ENCODE measurements at places on chromosomes 2 and 18.

DNA sequence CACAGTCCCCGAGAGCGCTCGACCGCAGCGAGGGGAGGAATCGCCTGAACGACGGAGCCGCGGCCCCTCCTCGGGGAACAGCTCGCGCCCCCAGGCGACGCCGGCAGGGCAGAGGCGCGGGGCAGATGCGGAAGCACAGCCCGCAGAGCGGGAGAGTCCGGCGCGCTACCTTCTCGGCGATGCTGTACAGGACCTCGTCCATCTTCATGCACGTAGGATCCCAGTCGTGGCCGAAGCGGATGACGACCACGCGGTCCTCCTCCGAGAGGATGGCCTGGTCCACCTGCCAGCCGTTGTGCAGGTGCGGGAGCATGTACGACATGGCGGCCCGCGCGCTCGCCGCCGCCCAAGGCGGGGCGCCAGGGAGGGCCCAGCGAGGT, 302 bp downstream of the TXNL4A start:
- DNase-seq: peak; percentile 51

- DNase-seq: no peak
These were observed 289.8 kb upstream of the PIK3C3 start for GRCh38 chr18:41665210-41665609.

GRCh38 chr2:16257322-16258028, 317.1 kb downstream of the MYCN start:
- no peak for DNase-seq

DNA sequence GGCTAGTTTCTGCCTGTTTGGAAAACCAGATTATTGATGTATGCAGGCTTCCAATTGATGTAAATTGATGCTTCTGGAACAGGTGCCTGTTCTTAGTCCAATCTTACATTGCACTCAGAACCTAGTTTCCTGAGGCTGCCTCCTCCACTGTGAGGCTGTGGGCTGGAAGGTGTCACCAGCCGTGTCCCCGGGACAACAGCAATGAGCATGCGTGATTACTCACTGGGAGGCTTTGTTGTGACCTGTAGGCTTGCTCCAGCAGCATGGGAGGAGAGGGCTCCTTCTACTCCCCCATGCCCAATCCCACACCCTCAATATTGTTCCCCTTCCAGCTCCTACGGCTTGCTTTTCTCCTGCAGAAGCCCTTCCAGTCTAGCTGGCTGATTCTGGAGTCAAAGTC, 11.1 kb downstream of the RSAD2 start:
- DNase-seq: no peak

- DNase-seq: no peak
These were observed 86.6 kb downstream of the LRP1B start for GRCh38 chr2:142044197-142044596.

GRCh38 chr2:239441261-239442078, 40.6 kb upstream of the HDAC4 start:
- no peak for DNase-seq

DNA sequence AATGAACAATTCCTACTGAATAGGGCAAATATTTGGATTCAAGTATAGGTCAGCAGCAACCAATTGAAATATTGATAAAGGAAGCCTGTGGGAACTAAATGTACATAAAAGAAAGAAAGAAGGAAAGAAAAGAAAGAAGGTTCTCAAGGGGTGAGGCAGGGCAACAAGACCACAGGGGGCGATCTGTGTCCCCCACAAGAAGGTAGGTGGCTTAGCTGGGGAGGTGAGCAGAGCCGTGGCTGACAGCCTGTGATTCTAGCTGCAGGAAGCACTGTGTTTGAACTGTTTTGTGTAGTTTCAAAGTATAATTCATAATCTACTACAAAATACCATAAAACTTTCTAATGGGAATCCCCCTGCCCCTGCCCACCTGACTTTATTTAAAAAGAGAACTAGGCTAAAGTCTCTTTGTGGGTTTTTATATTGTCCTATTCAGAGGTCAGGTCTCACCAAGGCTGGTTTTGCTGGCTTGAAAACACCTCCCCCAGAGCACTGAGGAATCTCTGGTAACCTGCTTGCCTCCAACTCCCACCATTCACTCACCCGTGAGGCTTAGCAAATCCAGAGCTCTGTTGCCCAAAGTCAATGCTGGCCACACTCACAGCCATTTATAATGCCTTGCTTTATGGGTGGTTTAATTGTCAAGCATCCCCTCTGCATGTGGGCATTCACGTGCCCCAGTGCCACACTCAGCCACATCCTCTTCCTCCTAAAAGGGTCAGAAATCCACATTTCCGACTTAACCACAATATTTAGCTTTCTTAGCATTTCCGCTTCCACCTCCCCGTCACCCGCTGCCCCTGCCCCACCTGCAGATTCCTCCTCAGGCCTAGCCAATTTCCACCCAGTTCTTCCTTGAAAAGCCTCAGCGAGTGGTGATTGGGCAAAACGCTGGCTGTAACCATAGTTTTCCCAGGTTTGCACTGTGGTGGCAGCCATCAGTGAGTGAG, 36.4 kb upstream of the LMAN1 start:
- no peak for DNase-seq

- DNase-seq: no peak
These were observed 140.2 kb downstream of the XIRP2 start for GRCh38 chr2:167028503-167028902.

DNA sequence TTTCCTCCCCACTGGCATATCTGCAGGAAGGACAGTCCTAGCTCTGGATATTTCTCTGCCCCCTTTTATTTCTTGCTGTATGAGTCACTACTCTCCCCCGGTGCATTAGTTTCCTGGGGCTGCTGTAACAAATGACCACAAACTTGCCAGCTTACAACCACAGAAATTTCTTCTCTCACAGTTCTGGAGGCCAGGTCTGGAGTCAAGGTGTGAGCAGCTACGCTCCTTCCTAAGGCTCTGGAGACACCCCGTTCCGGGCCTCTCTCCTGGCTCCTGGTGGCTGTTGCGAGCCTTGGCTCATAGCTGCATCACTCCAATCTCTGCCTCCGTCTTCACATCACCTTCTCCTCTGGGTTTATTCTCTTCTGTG, 34.1 kb downstream of the PTPRM start:
- DNase-seq: peak; percentile 34

DNA sequence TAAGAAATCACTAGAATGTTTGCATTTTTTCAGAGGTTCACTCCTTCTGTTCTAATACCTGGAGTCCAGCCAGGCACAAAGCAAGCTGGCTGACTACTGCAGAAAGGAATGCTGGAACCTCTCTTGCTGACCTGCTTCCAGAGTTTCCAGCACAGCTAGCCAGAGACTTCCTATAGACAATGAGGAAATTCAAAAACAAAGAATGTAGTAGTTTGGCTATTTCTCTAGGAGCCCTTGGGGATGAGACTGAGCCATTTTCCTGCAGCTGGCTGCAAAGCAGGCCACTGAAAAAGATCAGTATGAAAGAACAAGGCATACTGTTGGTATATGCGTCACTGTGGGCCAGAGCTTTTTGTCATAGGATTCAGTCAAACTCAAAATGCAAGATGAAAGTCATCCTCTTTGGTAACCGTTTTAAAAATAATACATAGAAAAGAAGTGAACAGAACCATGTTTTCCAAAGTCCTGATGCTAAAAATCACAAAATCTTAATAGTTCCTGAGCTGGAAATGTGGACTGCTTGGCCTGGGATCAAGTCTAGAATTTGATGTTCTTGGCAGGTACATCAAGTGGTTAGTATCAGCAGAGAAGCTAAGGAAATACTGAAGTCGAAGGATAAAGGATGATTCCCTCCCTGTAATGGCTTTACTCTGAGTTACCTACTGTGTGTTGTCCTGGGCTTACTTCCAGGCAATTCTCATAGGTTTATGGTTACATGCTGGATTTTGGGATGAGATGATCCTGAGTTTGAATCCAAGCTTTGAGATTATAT, 9.0 kb upstream of the DSEL start:
- DNase-seq: peak; percentile 96
